ENCODE measurements at places on chromosomes 1 and 21.
A peak's percentile ranks its signal among the peaks of the same experiment; 100 is the strongest.

DNA sequence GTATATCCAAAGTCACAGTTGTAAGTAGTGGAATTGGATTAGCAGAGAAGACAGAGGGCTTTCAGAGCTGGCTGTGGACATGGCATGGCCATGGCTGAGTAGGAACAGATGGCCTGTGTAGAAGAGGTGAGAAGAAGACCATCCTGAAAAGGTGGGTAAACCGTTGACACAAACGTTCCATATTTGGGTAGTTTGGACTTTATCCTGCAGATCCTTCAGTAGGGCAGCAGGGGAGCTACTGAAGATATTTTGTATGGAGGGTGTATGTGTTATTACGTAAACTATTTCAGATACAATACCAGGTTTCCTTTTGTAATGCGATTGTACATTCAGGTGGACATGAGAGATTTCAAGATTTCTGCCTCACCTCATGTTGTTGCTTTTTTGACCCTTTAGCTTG lies 1.6 kb downstream of the UTP11 start:
- no peak for DNase-seq

GRCh38 chr1:42777852-42778251 lies 6.9 kb upstream of the TMEM269 start:
- peak; percentile 33 for DNase-seq

DNA sequence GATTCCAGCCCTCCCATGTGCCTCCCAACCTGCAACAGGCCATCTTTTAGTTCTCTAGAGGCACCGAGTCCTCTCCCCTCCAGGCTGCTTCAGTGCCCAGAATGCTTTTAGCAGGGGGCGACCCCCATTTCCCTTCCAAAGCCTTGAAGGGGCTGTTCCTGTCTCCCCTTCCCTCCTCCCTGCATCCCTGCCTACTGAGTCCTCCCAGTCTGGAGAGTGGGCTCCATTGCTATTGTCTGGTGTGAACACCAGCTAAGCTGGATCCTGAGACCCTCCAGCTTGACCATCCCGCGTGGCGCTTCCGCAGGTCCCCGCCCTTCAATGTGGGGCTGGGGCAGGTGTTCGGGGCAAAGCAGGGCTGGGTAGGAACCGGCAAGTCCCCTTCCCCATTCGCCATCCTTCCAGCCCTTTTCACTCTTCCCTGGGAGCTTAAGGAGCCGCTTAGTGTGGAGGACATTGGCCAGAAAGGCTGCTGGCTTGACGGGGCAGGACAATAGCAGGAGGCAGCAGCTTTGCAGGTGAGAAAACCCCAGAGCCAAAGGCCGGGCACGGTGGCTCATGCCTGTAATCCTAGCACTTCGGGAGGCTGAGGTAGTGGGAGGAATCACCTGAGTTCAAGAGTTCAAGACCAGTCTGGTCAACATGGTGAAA lies 32.2 kb downstream of the PADI6 start:
- no peak for DNase-seq

DNA sequence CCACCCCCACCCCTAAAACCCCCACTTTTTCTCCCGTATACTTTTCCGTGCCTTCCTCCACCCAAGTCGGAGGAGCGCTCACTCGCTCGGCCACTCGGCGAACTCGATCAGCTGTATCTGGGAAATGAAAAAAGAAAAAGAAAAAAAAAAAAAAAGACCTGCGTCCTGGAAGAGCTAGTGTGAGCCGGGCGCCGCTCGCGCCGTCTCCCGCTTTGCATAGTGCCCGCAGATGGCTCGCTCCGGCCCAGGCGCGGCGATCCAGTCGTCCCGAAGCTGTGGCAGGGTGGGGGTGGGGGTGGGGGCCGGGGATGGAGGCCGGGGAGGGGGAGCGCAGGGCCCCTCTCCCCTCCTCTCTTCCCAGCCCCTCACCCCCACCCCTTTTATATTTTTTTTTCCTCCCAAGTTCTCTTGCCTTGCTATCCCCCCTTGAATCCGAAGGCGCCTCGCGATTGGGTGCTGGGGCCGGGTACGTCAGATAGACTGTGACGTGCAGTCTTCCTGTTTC lies 299 bp upstream of the PROX1 start:
- DNase-seq, result peak; percentile 29

DNA sequence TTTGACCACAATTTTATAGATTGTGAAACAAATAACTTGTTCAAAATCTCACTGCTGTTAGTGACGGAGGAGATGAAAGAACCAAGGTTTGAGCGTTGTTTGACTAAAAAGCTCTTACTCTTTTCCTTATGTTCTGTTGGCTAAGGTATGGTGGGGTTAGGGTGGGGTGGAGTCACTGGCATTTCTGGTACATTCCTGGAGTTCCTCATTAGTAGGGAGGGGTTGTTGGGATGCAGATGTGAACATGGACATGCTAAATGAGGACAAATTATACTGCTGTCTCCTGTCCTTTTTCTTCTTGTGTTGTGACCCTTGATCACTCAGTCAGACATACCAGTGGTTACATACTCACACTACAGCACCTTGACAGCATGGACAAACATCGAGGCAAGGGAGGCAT lies 26.2 kb upstream of the CD1D start:
- no peak for DNase-seq
